ENCODE measurements at places on chromosomes 1 and 21. TPM values are rescaled to one million over a fixed set of nuclear protein-coding genes. Genes with fewer than 3 reads are reported as not detected.

Gene SPRR3
- not detected for total RNA-seq

Gene TPTE
- total RNA-seq: not detected

Gene UBASH3A
- not detected for total RNA-seq

- no peaks in the 10 kb centered on the region for H3K36me3 ChIP-seq
- no peak for DNase-seq
Observed at GRCh38 chr1:185367218-185367617, 50.2 kb upstream of the IVNS1ABP start.

DNA sequence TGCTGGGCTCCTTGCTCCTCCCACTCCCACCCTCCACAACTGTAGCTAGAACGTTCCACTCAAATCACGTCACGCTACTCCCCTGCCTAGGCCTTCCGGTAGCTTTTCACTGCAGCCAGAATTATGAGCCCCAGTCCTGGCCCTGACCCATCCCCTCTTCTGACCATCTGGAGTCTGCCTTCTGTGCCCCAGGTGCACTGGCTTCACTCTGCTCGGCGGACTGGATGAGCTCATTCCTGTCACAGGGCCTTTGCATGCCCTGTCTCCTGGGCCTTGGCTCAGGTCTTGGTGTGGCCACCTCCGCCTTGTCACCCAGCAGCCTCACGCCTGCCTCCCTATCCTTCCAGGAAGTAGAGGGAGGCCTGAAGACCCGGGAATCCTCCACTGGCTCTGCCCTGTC is 62.5 kb upstream of the ACTL8 start:
- no peaks in the 10 kb centered on the region for H3K27me3 ChIP-seq
- H3K4me1 ChIP-seq: no peaks in the 10 kb centered on the region
- no peak overlapping the region for H3K27ac ChIP-seq
- no peak overlapping the region for H3K4me3 ChIP-seq
- DNase-seq: no peak

GRCh38 chr21:38417726-38418125 is 80.6 kb downstream of the ERG start:
- no peaks in the 10 kb centered on the region for H3K27me3 ChIP-seq
- no peaks in the 10 kb centered on the region for H3K36me3 ChIP-seq
- H3K27ac ChIP-seq: no peak overlapping the region
- no peak for DNase-seq
- H3K4me1 ChIP-seq: no peaks in the 10 kb centered on the region
- H3K4me3 ChIP-seq: no peak overlapping the region

Gene BGLAP
- not detected for total RNA-seq

DNA sequence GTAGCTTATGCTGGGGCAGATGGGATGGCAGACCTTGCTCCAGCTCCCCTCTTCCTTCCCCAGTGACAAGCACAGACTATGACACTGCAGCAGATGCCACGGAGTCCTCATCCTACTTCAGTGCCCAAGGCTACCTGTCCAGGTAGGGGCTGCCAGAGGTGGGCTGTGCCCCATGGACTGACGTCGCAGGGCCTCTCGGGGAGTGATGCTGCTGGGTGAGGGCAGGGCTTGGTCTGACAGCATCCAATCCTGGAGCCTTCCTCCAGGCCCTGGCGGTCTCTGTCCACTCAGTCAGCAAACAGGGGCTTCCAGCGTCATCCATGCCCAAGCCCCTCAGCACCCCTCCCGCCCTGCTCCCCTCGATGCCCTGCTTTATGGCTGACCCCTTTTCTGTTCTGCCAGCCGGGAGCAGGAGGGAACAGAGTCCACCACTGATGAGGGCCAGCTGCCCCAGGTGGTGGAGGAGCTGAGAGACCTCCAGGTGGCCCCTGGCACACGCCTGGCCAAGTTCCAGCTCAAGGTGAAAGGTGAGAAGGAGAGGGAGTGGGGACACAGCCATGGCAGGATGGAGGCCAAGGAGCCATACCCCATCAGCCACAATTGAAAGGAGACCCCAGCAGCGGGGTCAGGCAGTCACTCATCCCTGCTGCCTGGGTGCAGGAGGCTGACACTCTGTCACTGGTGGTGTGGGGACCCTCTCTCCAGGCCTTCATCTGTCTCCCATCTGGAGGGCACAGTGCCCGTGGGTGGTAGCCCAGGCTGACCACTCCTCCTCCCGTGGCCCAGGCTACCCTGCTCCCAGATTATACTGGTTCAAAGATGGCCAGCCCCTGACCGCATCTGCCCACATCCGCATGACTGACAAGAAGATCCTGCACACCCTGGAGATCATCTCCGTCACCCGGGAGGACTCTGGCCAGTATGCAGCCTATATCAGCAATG is 73.6 kb downstream of the TRIM11 start:
- peaks cover 10% of the 10 kb centered on the region for H3K4me1 ChIP-seq
- H3K4me3 ChIP-seq: no peak overlapping the region
- H3K27ac ChIP-seq: peak overlapping the region; percentile 76
- peak; percentile 2 for DNase-seq

DNA sequence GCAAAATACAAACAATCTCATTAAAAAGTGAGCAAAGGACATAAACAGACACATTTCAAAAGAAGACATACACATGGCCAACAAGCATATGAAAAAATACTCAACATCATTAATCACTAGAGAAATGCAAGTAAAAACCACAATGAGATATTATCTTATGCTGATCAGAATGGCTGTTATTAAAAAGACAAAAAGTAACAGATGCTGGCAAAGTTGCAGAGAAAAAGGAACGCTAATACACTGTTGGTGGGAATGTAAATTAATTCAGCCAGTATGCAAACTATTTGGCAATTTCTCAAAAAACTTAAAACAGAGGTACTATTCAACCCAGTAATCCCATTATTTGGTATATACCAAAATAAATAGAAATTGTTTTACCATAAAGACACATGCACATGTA is 32.2 kb upstream of the TNFSF18 start:
- no peak overlapping the region for H3K4me3 ChIP-seq
- H3K4me1 ChIP-seq: no peaks in the 10 kb centered on the region
- H3K27ac ChIP-seq: no peak overlapping the region
- H3K36me3 ChIP-seq: no peaks in the 10 kb centered on the region
- no peak for DNase-seq

- H3K27ac ChIP-seq: no peak overlapping the region
- H3K4me1 ChIP-seq: no peaks in the 10 kb centered on the region
- DNase-seq: no peak
- no peak overlapping the region for H3K4me3 ChIP-seq
- H3K27me3 ChIP-seq: no peaks in the 10 kb centered on the region
Observed at GRCh38 chr1:46646844-46647243, 21.3 kb downstream of the ATPAF1 start.

DNA sequence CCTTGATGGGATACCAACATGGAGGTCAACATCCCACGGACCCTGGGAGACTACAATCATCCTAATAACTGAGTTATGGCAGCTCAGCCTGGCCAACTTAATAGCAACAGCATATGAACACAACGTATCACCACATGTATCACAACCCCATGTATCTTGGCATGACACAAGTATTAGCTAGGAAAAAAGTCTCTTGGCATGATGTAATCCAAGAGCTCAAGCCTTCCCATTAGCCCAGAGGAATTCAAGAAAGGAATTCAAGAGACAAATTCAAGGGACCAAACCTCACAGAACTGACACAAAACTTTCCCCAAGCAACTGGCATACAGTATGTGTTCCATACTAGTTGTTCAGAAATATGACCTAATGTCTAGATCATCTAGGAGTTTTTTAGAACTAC is 100.9 kb upstream of the HMGB4 start:
- H3K27me3 ChIP-seq: no peaks in the 10 kb centered on the region
- H3K27ac ChIP-seq: no peak overlapping the region
- no peak for DNase-seq
- H3K4me3 ChIP-seq: no peak overlapping the region

Gene GSTM3
- 61.2 TPM for total RNA-seq

DNA sequence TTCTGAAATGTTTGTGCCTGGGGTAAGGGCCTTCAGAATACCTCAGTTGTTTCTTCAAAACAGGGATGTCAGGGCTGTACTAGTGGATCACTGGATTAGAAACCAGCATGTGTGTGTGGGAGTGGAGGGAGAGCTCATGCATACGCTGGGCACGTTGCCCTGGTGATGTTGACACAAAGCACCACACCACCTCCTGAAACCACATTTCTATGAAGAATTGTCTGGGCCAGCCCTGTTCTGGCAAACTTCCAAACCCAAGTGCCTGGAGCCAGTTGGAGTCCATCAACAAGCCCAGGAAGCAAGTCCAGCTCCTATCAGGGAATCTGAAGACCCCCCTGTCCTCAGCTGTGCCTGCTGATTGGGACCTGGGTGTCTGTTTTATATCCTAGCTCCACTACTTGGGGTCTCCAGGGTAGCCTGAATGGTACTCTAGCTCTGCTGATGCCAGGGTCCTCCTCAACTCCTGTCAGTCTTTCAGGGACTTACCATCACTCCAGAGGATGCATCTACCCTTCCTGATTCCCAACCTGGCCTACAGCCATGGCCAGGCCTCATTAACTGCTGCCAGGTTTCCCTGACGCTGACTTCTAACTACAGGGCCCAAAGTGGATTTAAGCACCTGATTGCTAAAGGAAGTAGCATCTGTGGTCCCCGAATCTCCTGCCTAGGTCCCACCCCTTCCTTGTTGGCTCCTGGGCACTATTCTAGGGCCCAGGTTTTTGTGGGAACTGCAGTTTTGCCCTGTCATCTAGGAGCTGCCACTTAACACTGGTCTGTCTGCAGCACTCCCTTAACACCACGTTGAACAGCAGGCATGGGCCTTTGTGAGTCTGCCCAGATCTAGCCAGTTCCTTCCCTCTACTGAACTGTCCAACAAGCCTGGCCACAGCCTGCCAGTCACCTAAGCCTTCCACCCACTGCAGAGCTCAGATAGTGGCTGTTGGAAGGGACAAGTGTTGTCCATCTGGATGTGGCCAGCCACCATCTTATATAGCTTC is 45.5 kb downstream of the LPAR3 start:
- H3K27me3 ChIP-seq: no peaks in the 10 kb centered on the region
- no peaks in the 10 kb centered on the region for H3K4me1 ChIP-seq
- H3K27ac ChIP-seq: no peak overlapping the region

Gene ANP32E
- 22.7 TPM for total RNA-seq

- no peaks in the 10 kb centered on the region for H3K4me1 ChIP-seq
- no peak overlapping the region for H3K4me3 ChIP-seq
- no peak for DNase-seq
- H3K27me3 ChIP-seq: no peaks in the 10 kb centered on the region
Observed at GRCh38 chr1:116460261-116460660, 87.2 kb downstream of the ATP1A1 start.

DNA sequence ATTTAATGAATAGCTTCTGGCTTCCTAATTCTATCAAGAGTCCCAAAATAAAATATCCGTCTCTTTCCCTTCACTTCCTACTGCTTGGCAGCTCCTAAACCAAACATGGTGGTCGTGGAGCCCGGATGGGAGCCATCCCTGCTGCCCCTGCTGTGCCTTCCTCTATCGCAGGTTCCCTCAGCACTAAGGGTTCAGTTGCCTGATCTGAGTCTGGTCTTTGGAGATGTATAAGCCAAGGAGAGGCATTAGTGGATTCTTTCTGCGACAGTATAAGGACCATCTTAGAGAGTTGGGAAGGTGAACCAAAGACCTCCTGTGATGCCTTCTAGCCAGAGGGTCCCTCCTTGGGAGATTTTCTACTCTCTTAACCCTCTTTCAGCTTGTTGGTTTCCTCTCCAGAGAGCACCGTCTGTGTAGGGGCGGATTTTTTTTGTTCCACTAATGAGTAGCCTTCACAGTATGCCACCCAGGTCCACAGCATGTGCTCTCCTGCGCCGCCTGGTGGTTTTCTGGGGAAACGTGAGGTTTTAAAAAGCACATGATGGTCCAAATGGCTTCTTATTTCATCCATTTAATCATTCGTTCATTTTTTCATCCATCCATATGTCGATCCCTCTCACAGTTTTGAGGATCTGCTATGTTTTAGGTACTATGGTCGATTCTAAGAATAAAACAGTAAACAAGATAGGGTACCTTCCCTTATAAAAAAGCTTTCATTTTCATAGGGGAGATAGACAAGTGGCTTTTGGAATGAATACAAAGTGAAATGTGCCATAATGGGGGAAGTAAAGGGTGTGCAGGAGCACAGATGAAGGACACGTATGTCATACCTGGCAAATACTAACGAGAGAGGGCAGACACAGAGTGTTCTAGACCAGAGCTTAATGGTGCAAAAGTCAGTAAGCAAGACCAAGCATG is 71.0 kb downstream of the NFASC start:
- H3K4me3 ChIP-seq: no peak overlapping the region
- H3K36me3 ChIP-seq: no peaks in the 10 kb centered on the region
- no peak overlapping the region for H3K27ac ChIP-seq
- no peaks in the 10 kb centered on the region for H3K4me1 ChIP-seq
- H3K27me3 ChIP-seq: no peaks in the 10 kb centered on the region

DNA sequence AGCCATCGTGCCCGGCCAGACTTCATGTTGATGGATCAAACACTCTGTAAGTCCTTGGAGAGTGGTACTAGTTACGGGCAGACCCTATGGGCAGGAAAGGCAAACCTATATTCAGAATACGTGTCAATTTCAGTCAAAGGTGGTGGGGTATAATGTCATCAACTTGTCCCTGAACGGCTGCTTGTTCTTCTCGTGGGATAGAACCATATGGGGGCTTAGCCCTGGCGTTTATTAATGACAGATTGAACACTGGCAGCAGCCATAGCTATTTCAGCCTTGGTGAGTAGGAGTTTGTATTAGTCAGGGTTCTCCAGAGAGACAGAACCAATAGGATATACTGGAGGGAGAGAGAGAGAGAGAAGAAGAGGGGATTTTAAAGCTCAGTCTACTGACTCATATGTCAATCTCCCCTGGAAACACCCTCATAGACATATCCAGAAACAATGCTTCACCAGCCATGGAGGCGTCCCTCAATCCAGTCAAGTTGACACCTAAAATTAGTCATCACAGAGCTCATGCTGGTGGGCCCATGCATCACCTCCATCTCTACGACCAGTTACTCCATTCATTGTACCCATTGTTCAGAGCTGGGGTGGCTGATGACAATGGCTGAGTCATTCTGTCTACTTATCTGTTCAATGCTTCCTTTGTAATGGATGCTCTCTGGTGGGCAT is 16.1 kb upstream of the AQP10 start:
- H3K27me3 ChIP-seq: no peaks in the 10 kb centered on the region
- H3K27ac ChIP-seq: no peak overlapping the region
- no peak overlapping the region for H3K4me3 ChIP-seq
- DNase-seq: no peak
- no peaks in the 10 kb centered on the region for H3K36me3 ChIP-seq

GRCh38 chr21:43825242-43825935 is 36.0 kb downstream of the RRP1 start:
- DNase-seq: no peak
- H3K4me1 ChIP-seq: peaks cover 26% of the 10 kb centered on the region
- no peaks in the 10 kb centered on the region for H3K36me3 ChIP-seq
- H3K27ac ChIP-seq: peak overlapping the region; percentile 84
- no peak overlapping the region for H3K4me3 ChIP-seq

- DNase-seq: no peak
- no peaks in the 10 kb centered on the region for H3K36me3 ChIP-seq
- peak overlapping the region; percentile 88 for H3K27ac ChIP-seq
- H3K27me3 ChIP-seq: no peaks in the 10 kb centered on the region
- peak overlapping the region; percentile 62 for H3K4me3 ChIP-seq
- peaks cover 16% of the 10 kb centered on the region for H3K4me1 ChIP-seq
Observed at GRCh38 chr1:182616130-182617013, 12.2 kb upstream of the RGS16 start.
